Suppressor macrophage treated with lipopolysaccharide for 4 hours (primary cell): ENCODE measurements at places on chromosomes 2 and 18.

GRCh38 chr2:169452080-169452479 is 27.2 kb upstream of the BBS5 start:
- DNase-seq = peak; percentile 48

- DNase-seq = no peak
Measured at GRCh38 chr2:213104903-213105202, 46.6 kb downstream of the IKZF2 start.

DNA sequence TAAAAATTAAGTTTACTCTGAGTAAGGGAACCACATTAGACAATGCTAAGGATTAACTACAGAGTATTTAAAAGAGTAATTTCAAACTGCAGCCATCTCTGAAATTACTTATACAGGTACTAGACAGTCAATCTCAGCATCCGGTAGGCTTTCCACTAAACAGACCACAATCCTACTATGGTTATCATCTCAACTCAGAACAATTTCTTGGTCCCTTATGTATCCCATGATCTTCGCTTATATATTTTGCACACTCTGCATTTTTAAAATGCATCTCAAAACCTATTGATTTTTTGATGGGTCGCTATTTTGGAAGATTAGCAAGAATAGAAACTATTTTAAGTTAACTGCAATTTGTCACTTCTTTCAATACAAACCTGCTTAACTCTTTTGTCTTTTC is 1.4 kb downstream of the PPP4R1 start:
- DNase-seq = no peak

DNA sequence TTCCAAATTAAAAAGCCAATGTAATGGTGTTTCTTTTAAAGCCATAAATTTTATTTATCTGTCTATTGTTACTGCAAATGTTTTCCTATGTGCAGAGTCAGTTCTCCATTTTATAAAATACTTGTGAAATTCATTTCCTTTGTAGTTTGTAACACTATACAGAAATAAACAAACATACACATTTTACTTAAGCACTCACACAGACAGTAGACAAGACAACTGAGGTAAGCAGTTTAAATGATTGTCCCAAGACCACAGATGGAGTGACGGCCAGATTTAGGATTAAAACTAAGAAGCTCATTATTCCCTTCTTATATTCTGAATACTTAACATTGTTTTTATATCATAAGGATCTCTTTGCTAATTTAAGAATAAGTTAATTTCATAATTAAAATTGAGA is 100.9 kb downstream of the BAZ2B start:
- peak; percentile 26 for DNase-seq

- no peak for DNase-seq
Measured at GRCh38 chr2:10499911-10500521, 51.9 kb upstream of the ODC1 start.

- no peak for DNase-seq
Measured at GRCh38 chr18:80046011-80046410, 11.8 kb downstream of the RBFA start.

GRCh38 chr2:20834331-20834730 is 11.4 kb upstream of the LDAH start:
- DNase-seq = no peak

DNA sequence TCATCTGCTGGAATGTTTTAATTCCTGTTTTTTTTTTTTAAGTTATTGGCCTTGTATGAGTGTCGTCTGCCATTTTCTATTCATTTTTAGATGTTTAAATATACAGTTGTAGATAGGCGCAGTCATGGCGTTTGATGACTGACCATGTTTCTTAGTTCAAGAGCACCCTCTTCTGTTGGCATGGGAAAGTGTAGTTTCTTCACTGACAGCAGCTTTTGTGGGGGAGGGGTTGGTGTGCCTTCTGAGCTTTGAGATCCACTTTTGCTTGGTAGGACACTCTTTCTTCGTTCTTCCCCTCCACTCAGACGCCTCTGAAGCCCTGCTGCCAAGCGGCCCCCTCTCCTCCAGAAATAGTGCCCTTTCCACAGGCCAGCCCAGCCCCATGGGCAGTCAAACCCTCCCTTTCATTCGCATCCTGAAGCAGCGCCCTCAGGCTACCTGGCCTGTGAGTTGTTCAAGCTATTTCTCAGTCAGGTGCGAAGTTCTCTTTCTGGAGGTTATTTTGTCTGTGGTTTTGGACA is 492.0 kb downstream of the TNS1 start:
- peak; percentile 81 for DNase-seq

DNA sequence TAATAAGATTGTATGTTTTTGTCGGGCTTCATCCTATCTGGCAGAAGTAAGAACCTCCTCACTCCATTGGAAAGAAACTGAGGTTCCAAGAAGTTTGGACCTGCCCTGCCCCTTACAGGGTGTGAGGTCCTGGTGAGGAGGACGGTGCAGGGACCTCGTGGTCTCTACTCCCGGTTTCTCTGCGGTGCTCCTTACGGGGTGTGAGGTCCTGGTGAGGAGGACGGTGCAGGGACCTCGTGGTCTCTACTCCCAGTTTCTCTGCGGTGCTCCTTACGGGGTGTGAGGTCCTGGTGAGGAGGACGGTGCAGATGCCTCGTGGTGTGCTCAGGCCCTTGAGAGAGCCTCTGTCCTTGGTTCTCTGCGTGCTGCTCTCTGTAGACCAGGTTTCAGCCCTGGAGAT is 5.2 kb downstream of the CTDP1 start:
- no peak for DNase-seq

- no peak for DNase-seq
Measured at GRCh38 chr2:205834796-205835195, 152.5 kb downstream of the NRP2 start.

GRCh38 chr2:60855989-60856669 is 25.2 kb upstream of the REL start:
- DNase-seq = no peak

DNA sequence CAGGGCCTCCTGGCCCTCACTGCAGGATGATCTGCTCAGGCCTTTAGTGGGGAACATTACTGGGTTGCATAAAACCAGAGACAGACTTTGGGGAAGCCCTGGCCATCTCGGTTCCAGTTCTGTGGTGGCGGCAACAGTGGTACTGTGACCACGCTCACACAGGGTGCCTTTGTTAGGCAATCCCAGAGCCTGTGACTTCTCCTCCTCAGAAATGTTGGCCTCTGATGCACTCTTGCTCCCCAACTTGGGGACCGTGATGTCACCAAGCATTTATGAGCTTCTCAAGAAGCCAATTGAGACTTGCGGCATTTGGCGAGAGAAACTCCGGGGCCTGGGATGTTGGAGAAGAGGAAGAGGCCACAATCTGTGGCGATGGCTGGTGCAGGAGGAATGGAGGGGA is 80.9 kb upstream of the PKDCC start:
- no peak for DNase-seq

DNA sequence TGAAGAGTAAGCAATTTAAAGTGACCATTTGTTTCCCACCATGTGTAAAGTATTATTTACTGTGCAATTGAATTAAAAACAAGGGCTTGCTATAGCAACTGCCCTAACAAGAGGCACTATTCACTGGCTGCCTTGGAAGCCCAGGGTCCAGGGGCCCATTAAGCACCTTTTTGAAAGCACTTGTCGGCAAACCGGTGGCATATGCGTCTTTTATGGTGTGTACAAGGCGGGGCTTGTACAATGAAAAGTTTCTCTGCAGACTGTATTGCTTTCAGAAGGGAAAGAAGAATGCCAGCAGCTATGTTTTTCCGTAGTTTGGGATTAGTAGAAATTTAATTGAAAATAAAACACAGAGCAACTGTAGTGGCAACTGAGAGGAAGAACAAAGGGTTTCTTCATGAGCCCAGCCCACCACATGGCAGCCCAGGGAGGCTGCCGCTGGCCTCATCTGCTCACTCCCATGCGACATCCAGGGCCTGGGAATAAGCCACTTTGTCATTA is 279.5 kb upstream of the PARD3B start:
- no peak for DNase-seq

DNA sequence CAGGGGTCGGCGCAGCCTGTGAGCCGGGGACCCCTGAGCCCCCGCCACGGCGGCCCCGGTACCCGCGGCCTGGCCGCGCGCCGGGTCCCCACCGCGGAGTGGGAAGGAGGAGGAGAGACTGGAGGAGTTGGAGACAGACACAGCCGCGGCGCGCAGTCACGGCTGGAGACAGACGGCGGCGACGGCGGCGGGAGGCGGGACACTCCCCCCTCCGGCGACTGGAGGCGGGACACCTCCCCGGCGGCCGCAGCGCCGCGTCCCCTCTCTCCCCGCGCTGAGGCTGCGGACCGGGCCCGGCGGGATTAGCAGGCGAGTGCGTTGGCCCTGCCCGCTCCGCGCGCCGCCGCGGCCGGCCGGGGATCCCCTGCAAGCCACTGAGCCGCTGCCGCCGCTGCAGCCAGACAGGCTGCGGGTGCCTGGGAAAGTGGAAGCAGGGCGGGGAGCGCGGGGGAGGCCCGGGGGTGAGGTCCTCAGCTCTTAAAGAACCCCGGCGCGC is 1.0 kb upstream of the LDLRAD4 start:
- peak; percentile 66 for DNase-seq

GRCh38 chr2:157696036-157696435 is 67.4 kb upstream of the ACVR1C start:
- DNase-seq = no peak

DNA sequence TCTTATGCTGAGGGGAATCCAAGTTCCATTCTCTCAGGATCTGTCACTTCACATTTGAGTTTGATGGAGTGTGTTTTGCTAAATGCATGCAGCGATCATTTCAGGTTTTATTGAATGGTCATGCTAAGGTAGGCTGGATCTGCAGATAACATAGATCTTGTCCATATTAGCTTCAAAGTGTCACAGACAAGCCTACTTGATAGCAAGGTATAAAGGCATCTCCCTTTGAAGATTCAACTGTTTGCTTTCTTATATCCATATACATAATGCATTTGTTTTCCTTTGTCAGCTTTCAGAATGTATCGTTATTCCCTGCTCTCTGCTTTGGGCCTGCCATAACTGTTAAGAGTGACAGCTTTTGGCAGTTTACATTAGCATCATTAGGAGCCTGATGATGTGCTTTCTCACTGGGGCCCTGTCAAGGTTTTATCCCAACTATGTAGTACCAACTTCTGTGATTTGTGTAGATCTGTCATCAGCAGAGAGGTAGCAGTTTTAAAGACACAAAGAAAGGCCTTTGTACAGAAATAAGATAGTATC is 604.3 kb upstream of the CDH7 start:
- no peak for DNase-seq

DNA sequence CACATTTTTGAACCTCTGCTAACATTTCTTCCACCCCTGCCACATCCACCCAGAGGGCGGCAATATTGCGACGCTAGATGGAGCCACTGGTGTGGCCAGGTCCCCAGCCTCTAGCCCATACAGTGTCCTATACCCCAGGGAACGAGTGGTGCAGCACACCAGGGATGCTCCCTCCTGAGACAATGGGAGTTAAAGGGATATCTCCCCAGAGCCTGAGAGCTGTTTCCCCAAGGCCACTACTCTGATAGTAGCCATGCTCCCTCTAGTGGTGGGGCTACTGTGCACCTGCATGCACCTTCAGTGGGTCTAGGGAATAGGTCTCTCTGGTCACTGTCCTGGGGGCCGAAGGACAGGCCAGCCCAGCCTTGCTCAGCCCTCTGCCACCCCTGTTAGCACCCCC is 336.4 kb upstream of the FSHR start:
- peak; percentile 9 for DNase-seq

DNA sequence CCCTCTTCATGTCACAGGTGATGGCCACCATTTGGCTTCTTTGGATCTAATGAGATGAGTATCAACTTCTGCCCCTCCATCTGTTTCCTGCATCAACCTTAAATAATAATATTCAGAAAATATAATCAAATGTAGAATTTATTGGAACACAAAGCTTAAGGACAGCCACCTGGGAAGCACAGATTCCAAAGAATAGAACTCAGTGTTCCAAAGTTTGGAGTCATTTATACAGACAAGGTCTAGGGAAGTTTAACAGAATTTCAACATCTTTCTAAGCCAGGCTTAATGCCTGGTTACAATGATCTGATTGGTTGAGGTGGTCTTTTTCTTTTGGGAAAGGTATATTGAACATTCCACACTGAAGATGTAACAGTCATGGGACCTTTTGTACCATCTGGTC is 218.0 kb upstream of the PIEZO2 start:
- DNase-seq = no peak

- DNase-seq = no peak
Measured at GRCh38 chr2:75200140-75201096, 1.1 kb upstream of the TACR1 start.

DNA sequence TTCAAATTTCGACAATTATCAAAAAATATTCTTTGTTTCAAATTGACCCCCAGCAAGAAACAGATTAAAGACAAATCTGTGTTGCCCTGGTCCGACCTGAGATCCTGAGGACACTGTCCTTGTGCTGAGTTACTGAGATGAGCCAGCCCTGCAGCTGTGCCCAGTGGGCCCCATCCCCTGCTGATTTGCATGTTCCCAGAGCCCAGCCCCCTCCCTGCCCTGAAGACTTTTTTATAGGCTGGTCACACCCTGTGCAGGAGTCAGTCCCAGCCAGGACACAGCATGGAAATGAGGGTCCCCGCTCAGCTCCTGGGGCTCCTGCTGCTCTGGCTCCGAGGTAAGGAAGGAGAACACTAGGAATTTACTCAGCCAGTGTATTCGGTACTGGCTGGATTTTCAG is 31.4 kb upstream of the ZNG1B start:
- DNase-seq = no peak

DNA sequence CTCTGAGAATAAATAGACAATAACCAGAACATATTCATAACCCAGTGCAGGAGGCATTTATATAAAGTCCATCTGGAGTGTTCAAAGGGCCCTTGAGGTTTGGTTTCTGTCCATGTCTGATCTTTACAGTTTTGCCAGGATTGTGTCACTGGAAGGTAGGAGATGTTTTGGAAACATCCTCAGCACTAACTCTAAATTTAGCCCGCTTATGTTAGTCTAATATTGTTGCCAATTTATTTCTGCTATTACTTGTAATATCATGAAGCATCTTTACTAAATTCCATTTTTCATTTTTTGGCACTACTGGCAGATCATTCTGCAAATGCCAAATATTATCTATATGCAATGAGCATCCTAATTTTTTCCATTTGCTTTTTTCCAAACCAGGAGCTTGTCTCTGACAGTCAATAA is 22.4 kb upstream of the REV1 start:
- DNase-seq = no peak

- peak; percentile 4 for DNase-seq
Measured at GRCh38 chr2:100321179-100321865, 979 bp downstream of the LONRF2 start.

- no peak for DNase-seq
Measured at GRCh38 chr2:119715409-119716283, 36.6 kb downstream of the TMEM177 start.

DNA sequence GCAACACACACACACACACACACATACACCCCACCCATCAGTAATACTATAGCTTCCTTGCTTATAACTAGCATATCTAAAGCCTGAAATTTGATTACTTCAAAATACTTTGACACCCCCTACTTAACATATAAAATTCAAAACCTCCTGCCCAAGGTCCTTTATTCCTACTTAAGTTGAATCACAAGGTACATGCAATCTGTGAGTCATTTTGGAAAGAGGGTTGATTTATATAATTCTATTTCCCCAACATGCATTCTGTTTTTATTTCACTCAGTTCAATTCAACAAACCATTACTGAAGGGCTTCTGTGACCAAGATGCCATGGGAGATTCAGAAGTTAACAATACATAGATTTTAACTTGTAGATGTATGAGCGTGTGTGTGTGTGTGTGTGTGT is 420.7 kb downstream of the METTL4 start:
- DNase-seq = no peak

GRCh38 chr2:379778-380177 is 91.9 kb upstream of the ALKAL2 start:
- DNase-seq = no peak

- no peak for DNase-seq
Measured at GRCh38 chr2:134405611-134406081, 151.8 kb downstream of the MGAT5 start.

GRCh38 chr2:32436150-32436549 is 79.3 kb downstream of the BIRC6 start:
- DNase-seq = no peak

GRCh38 chr2:160993654-160994061 is 166.6 kb upstream of the TANK start:
- no peak for DNase-seq
